Memory B cell (primary cell): ENCODE measurements at places on chromosomes 16 and 17.

DNA sequence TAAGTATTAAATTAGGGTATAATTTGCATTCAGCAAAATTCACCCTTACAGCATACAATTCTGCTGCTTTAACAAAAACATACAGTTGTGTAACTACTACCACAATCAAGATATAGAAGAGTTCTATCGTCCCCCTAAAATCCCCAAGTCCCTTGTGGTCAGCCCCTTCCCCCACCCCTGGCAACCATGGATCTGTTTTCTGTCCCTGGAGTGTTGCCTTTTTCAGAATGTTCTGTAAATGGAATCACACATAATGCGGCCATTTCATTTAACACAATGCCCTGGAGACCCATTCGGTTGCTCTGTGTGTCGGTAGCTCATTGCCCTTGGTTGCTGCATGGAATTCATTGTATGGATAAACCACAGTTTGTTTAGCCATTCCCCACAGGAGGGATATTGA is 190.2 kb downstream of the IRX5 start:
- no peak for DNase-seq

- peak; percentile 77 for DNase-seq
These were observed 1.1 kb downstream of the RAI1 start for GRCh38 chr17:17682293-17682736.

- no peak for DNase-seq
These were observed 21.9 kb downstream of the CRK start for GRCh38 chr17:1434150-1434549.

- no peak for DNase-seq
These were observed 8.9 kb downstream of the ADAD2 start for GRCh38 chr16:84199861-84200260.

GRCh38 chr16:48538746-48539484 is 71.1 kb downstream of the N4BP1 start:
- DNase-seq, result no peak

DNA sequence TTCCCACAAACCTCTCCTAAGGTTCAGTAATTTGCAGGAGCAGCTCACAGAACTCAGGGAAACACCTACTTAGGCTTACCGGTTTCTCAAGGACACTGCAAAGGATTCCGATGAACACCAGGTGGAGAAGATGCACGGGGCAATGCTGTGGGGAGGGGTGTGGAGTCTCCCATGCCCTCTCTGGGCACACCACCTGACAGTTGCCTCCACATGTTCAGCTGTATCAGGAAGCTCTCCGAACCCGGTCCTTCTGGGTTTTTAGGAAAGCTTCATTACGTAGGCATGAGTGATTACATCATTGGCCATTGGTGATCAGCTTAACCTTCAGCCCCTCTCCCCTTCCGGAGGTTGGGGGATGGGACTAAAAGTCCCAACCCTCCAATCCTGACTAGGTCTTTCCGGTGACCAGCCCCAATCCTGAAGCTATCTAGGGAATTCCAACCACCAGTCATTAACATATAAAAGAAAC is 21.6 kb downstream of the C17orf58 start:
- DNase-seq, result no peak

DNA sequence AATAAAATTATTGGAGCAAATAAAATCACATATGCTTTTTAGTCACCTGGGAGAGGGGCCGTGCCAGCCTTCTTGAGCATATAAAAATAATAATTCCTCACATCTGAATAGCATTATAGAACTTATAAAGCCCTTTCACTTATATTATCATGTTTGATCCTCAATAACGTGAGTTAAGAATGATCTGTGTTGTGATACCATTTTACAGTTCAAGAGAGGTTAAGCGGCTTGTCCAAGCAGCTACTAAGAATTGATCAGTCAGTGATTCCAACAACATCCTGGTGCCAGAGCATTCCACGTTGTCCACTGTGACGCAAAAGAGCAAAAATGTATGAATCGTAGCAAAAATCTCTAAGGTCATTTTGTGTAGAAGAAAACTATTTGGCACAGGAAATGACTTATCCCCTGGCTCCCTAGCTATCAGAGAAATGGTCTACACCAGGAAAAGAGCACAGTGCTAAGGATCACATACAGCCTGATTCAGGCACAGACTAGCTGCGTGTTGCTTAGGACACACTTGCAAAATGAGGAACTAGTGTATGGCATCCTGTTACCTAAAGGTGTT is 33.0 kb downstream of the ANKFN1 start:
- DNase-seq, result no peak

GRCh38 chr17:68298601-68299000 is 7.3 kb downstream of the ARSG start:
- DNase-seq, result no peak

GRCh38 chr17:56988901-56989572 is 11.1 kb downstream of the SCPEP1 start:
- DNase-seq, result no peak

GRCh38 chr17:15892244-15892643 is 52.7 kb upstream of the ADORA2B start:
- no peak for DNase-seq

DNA sequence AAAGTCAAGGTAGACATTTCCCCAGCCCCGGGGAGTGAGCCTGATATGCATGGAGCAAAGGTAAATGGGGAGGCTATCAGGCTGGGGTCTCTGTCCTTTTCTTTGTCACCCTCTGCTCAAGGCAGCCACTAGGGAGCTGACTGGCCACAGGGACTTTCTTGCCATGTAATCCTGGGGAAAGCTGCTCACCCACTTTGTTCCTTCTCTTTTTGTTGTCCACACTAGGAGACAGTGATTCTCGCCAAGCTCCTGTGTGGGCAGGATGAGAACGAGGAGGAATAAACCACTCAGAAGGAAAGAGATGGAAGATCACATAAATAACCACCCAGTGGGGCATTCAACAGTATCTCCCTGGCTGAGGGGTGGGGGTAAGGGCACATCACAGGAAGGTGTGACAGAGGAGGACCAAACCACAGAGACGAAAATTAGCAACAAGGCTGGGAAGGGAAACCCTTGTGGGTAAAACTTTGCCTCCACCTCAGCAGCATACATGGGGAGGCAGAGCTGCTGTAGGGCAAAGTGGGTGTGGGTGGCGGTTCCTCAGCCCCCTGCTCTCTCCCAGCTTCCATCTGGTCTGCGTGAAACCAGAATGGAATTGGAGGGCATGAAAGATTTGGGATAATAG is 26.2 kb upstream of the CCL1 start:
- no peak for DNase-seq

DNA sequence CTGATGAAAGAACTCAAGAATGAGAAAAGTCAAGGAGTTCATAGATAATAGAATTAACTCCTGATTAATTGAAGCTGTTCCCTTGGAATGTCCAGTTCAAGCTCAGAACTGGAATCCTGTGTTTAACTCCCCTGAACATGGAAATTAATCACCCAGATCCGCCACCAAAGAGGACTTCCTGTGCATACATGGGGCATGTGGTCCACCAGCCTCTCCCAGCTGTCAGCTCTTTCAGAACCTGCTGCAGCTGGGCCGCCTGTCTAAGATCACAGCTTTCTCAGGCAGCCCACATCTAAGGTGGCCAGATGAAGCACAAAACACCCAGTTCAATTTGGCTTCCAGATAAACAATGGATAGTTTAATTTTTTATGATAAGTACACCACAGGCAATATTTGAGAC is 203.7 kb upstream of the COX10 start:
- no peak for DNase-seq

DNA sequence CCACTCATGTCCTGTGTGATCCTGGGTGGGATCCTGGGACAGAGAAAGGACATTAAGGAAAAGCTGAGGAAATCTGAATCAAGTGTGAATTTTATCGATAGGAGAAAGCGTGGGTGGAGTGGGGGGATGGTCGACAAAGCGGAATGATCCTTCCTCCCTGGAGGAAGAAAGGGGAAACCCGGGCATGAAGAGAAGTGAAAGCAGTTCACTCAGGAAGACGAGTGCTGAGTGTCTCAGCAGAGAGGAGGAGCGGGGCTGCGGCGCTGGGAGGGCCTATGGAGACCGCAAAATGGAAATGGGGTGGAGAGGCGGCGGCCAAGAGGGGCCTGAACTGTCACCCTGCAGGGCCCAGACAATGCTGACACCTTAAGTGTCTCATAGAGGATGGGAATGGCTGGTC is 8.7 kb downstream of the ZDHHC7 start:
- no peak for DNase-seq

- no peak for DNase-seq
These were observed 2.0 kb upstream of the TTYH2 start for GRCh38 chr17:74211141-74211911.

DNA sequence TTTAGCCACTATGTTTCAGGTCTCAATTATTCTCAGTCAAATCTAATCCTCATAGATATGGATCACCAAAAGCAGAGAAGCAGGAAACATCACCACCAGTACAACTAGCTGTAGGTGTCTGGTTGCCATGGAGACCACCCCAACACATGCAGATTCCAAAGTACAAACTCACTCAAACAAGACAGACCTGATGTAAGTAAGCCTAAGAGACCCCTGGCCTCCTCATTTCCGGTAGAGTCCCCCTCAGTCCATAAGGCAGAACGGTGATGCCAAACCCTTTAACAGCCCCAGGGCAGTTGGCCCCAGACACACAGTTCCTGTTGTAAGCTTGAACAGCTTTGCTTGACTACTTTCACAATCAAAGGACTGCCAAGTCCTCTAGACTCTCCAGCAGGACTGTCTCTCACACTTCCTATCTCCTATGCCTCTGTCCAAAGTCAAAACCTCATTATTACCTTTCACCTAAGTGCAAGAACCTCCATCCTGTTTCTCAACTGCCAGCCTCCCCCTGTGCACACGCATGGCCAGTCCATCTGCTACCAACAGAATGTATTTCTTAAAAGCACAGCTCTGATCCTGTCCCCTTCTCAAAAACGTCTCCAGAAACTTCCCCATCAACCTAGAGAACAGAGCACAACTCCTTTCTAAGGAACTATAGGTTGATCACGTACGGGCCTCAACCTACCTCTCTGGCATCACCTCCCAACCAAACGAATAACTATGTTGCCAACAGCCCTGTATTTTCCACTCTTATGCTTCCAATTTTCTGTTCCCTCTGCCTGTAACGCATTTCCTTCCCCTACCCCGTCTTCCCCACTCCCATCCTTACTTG is 23.9 kb downstream of the SLC39A11 start:
- DNase-seq, result no peak

DNA sequence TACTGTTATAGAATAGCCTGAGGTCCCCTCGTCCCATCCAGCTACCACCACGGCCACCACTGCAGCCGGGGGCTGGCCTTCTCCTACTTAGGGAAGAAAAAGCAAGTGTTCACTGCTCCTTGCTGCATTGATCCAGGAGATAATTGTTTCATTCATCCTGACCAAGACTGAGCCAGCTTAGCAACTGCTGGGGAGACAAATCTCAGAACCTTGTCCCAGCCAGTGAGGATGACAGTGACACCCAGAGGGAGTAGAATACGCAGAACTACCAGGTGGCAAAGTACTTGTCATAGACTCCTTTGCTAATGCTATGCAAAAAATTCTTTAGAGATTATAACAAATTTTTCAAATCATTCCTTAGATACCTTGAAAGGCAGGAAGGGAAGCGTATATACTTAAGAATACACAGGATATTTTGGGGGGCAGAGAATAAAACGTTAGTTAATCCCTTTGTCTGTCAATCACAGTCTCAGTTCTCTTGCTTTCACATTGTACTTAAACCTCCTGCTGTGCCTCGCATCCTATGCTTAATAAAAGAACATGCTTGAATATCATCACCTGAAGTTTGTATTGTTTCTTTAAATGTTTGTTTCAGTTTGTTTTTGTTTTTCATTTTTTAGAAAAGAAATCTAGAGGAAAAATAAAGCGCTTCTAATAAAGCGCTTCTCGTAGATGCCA is 388.3 kb downstream of the MAF start:
- no peak for DNase-seq

- no peak for DNase-seq
These were observed 64.5 kb downstream of the RBFOX3 start for GRCh38 chr17:79546386-79546785.

DNA sequence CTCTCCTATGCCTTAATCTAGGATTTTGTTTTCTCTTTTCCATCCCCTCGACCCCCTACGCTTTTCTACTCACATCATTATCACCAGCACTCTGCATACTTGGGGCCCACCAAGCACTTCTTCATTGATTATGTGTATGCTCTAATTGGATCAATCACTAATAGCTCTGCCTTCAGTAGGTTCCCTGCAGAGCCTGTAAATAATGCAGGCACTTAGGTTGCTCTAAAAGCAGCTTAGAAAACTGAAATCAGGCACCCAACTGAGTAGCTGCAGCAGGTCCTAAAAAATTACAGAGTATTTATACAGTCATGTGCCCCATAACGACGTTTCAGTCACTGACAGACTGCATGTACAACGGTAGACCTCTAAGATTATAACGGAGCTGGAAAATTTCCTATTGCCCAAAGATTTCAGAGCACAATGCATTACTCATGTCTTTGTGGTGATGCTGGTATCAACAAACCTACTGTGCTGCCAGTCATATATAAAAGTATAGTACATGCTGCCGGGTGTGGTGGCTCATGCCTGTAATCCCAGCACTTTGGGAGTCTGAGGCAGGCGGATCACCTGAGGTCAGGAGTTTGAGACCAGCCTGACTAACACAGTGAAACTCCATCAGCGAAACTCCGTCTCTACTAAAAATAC is 280.4 kb downstream of the HS3ST3B1 start:
- DNase-seq, result no peak

DNA sequence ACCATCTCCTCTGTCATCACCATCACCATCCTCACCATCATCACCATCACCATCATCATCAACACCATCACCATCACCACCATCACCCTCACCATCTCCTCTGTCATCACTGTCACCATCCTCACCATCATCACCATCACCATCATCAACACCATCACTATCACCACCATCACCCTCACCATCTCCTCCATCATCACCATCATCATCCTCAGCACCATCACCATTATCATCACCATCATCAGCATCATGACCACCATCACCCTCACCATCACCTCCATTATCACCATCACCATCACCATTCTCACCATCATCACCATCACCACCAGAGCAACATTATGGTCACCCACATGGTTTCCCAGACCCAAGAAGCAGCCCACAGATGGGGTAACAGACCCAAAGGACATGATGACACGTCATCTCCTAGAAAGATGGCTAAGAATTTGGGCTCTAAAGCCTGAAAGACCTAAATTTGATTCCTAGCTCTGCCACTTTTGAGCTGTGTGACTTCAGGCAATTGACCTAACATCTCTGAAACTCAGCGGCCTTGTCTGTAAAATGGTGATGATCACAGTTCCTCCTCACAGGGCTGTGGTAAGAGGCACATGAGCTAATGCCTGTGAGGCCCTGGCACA is 14.6 kb downstream of the SCNN1B start:
- no peak for DNase-seq

GRCh38 chr16:68356249-68356918 is 45.6 kb downstream of the PRMT7 start:
- no peak for DNase-seq

DNA sequence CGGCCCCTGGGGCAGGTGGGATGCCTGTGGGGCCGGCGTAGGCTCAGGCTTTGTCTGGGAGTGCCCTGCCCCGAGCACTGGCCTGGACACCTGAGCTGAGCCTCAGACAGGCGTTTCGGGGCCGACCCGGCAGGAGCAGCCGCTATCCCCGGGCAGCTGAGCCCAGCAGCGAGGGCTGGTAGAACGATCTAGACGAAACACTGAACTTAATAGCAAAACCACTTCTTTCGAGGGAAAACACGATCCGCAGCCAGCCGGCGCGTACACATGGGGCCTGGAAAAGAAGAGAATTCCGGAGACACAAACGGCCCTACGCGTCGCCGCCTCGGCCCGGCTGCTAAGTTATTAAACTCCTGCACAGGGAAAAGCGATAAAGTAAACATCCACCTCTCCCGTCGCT is 22.0 kb upstream of the SSTR5 start:
- no peak for DNase-seq

- DNase-seq, result no peak
These were observed 44.4 kb downstream of the IRX3 start for GRCh38 chr16:54242199-54242598.
